ENCODE measurements at places on chromosomes 2 and 18. TPM values are rescaled to one million over a fixed set of nuclear protein-coding genes. Genes with fewer than 3 reads are reported as not detected.
A peak's percentile ranks its signal among the peaks of the same experiment; 100 is the strongest.

GRCh38 chr18:50738098-50738757, 81.6 kb downstream of the MRO start:
- no peak overlapping the region for H3K4me3 ChIP-seq
- H3K36me3 ChIP-seq, result no peaks in the 10 kb centered on the region
- no peak for DNase-seq
- H3K27ac ChIP-seq, result no peak overlapping the region
- H3K4me1 ChIP-seq, result no peaks in the 10 kb centered on the region
- H3K27me3 ChIP-seq, result peaks cover 3% of the 10 kb centered on the region

The SPDYA gene
- not detected for total RNA-seq

The CCDC148 gene
- total RNA-seq, result 0.31 TPM

DNA sequence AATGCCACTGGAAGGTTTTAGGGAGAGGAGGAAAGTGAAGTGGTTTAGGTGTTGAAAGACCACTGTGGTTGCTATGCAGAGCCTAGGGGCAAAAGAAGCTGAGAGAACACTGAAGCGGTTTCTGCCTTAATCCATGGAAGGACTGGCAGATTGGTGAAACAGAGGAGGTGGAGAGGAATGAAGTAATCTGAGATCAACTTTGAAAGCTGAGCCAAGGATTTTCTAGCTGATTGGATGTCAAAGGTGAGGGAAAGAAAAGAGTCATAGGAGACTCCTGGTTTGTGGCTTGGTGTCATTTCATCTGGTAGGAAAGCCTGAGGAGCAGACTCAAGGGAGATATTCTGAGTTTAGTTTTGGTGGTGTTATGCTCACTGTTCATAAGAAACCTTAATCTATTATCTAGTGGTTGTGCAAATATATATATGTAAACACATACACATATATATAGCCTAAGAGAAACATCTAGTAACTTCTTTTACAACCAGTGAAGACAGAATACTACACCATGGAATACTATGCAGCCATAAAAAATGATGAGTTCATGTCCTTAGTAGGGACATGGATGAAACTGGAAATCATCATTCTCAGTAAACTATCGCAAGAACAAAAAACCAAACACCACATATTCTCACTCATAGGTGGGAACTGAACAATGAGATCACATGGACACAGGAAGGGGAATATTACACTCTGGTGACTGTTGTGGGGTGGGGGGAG, 134.1 kb upstream of the CREB1 start:
- H3K4me1 ChIP-seq, result no peaks in the 10 kb centered on the region
- H3K36me3 ChIP-seq, result no peaks in the 10 kb centered on the region
- no peak overlapping the region for H3K4me3 ChIP-seq
- H3K27ac ChIP-seq, result no peak overlapping the region
- no peaks in the 10 kb centered on the region for H3K27me3 ChIP-seq

The LYG2 gene
- total RNA-seq, result not detected

DNA sequence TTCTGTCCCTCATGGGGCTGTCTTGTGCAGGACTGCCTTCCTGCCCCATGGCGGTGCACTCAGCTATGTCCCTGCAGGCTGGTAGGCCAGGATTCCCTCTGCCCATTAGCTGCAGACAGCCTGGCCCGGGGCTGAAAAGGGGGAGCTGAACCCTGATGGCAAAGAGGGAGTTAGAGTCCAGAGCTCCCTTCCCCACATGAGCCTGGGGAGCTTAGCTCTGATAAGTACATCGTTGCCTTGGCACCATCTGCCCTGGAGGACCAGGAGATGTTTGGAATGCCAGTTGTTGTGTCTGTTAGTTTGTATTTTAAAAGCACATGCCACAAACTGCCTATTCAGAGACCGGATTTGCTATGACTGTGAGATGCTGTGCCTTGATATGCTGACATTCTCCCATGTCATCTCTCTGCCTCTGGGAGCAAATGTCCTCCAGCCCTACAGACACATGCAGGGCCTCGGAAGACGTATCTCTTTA, 65.1 kb upstream of the AFF3 start:
- no peaks in the 10 kb centered on the region for H3K27me3 ChIP-seq
- H3K4me1 ChIP-seq, result no peaks in the 10 kb centered on the region
- H3K27ac ChIP-seq, result no peak overlapping the region
- DNase-seq, result no peak

The TRIM43 gene
- total RNA-seq, result not detected

DNA sequence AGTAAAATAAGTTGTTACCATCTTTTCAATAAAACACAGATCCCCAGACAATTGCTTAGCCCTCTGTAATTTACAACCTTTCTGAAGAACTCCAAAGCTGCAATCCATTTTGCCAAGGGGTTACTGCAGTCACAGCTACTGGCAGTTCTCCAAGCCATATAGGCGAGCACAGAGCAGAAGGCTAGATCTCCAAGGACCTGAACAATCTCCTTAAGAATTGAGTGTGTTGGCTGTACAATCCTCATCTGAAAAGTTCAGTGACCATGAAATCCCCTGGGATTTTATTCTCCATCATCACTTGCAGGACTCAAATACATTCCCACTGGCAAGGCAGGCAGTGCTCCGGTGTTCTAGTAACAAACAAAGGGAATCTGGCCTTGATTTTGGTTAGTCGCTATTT, 103.9 kb upstream of the LRP1B start:
- no peak overlapping the region for H3K27ac ChIP-seq
- no peaks in the 10 kb centered on the region for H3K27me3 ChIP-seq
- no peak overlapping the region for H3K4me3 ChIP-seq
- no peaks in the 10 kb centered on the region for H3K36me3 ChIP-seq

The ACAA2 gene
- total RNA-seq, result 285 TPM

The REG1B gene
- total RNA-seq, result 0.88 TPM

- H3K27me3 ChIP-seq, result no peaks in the 10 kb centered on the region
- no peaks in the 10 kb centered on the region for H3K36me3 ChIP-seq
- no peak for DNase-seq
- H3K4me1 ChIP-seq, result no peaks in the 10 kb centered on the region
These were observed 5.1 kb upstream of the MBD2 start for GRCh38 chr18:54229421-54230059.

The MC4R gene
- total RNA-seq, result not detected

The SLC4A3 gene
- 457 TPM for total RNA-seq

DNA sequence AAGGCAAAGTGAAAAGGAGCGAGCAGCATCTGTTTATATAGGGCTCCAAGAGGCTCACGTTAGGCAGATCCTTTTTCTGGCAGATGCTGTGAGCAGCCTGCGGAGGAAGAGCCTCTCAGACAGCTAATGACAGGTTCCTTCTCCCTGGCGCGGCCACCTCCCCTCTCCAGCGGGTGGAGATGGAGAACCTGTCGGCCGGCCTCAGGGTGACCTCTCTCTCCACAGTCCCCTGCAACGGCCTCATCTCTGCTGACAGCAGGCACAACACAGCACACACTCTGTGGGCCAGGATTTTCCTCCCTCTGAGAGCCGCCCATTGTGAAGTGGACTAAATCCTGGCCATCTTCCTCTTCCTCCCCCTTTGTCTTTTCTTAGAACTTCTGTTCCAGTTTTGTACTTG, 119.8 kb downstream of the PRKCE start:
- peak; percentile 81 for DNase-seq
- no peaks in the 10 kb centered on the region for H3K27me3 ChIP-seq
- peak overlapping the region; percentile 41 for H3K4me3 ChIP-seq
- peaks cover 54% of the 10 kb centered on the region for H3K4me1 ChIP-seq
- no peaks in the 10 kb centered on the region for H3K36me3 ChIP-seq

The TMEM178A gene
- total RNA-seq, result 4.6 TPM
